CD4-positive, alpha-beta memory T cell (primary cell): ENCODE measurements at places on chromosomes 4 and X.

GRCh38 chr4:94880956-94881355, 123.2 kb downstream of the BMPR1B start:
- DNase-seq = no peak

GRCh38 chrX:130413415-130413814, 11.6 kb downstream of the RBMX2 start:
- no peak for DNase-seq

GRCh38 chr4:67019686-67020437, 525.4 kb downstream of the CENPC start:
- no peak for DNase-seq

DNA sequence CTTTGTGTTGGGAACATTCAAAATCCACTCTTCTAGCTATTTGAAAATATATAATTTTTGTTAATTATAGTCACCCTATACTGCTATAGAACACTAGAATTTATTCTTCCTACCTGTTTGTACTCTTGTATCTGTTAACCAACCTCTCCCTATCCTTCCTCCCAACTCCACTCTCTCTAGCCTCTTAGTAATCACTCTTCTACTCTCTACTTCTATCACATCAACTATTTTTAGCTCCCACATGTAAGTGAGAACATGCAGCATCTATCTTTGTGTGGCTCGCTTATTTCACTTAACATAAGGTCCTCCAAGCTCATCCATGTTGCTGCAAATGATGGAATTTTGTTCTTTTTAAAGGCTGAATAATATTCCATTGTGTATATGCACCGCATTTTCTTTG, 537.3 kb downstream of the MID1IP1 start:
- no peak for DNase-seq

DNA sequence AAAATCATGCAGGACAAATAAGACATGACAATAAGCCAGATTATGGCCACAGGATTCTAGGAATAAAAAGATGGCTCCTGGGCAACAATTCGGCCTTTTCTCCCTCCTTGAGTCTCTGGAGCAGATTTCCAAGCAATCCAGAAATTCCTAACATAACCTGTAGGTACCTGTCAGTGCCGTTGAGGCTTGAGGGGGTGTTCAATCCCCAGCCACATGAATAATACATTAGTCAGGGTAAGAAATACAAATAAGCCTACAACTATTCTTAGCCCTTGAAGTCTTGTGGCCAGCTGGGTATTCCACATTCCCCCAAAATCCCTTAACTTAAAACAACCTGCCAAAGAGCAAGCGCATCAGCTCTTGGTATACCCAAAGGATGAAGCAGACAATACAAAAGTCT, 9.7 kb downstream of the CXorf38 start:
- no peak for DNase-seq

DNA sequence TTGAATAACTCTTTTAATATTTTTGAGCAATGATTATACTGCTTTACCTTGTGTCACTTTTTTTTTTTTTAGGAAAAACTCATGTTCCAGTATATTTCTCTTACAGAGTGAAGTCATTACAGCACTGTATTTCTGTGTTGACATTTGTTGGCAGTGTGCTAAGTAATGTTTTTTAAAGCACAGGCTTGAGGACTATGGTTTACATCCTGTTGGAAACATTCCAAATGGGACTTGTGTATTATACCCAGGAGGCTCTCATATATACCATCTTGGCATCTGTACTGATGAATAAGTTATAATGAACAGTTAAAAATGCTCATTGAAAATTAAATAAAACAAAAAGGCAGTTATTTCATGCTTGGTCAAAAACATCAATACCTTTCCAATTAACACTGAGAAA, 33.8 kb downstream of the CEP44 start:
- DNase-seq = no peak

DNA sequence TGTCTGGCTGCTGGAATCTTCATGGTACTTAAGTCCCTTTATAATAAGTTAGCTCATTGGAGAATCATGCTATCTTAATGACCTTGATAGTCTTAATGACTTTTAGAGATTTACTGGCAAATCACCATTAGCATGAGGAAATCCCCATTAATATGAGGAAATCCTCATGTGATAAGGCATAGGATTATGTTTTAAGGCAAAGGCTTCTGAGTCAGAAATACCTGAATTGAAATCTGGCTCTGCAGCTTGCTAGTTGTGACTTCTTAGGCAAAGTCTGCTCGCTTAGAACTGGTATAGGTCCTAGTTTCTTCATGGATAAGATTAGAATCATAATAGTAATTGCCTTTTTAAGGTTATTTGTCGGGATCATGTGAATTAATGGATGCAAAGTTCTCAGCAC, 190.2 kb upstream of the BANK1 start:
- no peak for DNase-seq

- peak; percentile 78 for DNase-seq
These were observed 111.7 kb downstream of the NFKB1 start for GRCh38 chr4:102612824-102613366.

- no peak for DNase-seq
These were observed 10.7 kb downstream of the SMIM10L2A start for GRCh38 chrX:135432453-135432852.

DNA sequence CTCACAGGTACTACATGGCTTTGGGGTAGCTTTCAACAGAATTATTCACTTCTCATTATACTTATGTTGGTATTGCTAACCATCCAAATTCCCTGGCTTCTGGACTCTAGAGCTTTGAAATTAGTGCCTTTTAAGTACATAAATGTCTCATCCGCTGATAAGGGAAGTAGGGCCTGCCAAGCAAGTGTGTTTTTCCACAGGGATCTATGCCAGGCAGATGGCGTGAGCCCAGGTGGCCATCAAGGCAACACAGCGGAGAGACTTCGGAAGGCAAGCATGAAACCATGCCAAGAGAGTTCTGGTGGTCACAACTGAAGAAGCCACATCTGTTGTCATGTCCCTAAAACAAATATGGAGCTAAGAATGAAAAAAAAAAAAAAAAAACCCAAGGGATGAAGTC, 503.1 kb upstream of the LCORL start:
- no peak for DNase-seq

DNA sequence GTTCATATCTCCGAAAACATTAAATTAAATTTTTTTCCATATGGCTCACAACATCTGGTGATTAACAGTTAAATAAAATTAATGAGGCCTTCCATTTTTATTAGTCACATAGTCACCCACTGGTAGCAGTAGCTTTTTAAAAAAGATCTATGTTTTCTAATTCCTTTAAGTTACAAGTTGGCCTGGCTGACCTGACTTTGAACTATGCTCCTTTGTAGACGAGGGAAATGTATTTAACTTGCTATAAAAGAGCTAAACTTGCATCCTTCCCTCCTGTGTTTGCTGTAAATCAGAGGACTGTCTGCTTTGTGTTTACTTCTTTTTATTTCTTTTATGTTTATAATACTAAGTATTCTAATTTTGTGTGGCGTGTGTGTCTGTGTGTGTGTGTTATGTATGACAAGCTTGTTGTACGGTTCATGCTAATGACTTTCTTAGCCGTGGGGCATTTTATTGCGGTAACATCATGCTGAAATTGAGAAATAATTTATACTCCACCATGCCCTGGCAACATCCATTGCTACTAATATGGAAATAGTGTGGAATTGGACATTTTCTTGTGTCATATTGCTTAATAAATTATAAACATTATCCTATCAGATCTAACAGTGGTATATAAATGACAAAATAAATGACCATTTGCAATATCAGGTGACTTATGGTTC, 241.7 kb downstream of the SNCA start:
- DNase-seq = no peak

DNA sequence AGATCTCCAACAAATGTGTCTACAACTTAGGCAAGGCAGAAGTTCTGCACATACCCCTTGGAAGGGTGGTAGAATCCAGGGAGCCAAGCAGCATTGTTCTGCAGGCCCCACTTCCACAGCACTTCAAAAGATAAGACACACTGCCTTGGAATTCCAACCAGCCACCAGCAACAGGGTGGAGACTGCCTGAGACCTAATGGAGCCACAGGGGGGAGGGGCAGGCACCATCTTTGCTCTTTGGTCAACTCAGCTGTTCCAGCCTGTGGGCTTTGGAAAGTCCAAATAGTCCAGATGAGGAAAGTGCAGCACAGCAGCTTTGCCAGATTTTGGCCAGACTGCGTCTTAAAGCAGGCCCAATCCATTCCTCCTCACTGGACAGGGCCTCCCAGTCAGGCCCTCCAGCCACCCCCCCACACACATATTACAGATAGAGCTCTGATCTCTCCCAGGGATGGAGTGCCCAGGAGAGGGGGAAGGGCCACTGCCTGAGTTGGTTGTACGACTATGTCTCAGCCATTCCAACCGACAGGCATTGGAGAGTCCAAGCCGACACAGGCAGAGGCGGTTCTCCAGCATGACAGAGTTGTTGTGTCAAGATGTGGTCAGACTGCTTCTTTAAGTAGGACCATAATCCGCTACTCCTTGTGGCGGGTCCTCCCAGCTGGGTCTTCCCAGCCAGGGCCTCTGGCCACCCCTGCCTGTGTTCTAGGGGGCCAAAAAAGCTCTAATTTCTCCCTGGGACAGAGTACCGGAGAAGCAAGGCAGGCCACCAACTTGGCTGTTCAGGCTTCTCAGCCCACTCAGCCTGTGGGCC, 42.5 kb upstream of the ANTXR2 start:
- no peak for DNase-seq

DNA sequence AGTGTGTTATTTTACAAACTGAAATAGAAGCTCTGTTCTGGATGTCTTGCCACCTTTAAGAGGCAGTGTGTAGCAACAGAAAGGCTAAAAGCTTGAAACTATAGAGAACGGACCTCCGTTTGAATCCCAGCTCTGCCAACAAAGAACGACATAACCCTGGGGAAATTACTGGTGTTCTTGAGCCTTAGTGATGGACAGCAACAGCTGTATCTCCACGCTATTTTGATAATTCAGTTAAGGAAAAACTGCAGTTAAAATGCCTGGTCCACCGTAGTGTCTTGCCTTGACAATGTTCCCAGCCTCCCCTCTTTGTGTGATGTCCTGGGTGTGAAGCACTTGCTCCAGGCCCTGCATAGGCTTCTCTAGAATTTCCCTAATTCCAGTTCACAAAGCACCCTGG, 256.8 kb upstream of the HS3ST1 start:
- DNase-seq = no peak

- DNase-seq = no peak
These were observed 41.2 kb downstream of the TMA16 start for GRCh38 chr4:163535657-163536056.

GRCh38 chr4:54930226-54930625, 195.2 kb downstream of the KDR start:
- no peak for DNase-seq

- no peak for DNase-seq
These were observed 171.8 kb upstream of the PACRGL start for GRCh38 chr4:20528508-20528907.

- DNase-seq = no peak
These were observed 36.5 kb downstream of the SEC24D start for GRCh38 chr4:118799231-118799942.
